Spleen (tissue), 13 donors: ENCODE measurements at places on chromosomes 13 and 19.

DNA sequence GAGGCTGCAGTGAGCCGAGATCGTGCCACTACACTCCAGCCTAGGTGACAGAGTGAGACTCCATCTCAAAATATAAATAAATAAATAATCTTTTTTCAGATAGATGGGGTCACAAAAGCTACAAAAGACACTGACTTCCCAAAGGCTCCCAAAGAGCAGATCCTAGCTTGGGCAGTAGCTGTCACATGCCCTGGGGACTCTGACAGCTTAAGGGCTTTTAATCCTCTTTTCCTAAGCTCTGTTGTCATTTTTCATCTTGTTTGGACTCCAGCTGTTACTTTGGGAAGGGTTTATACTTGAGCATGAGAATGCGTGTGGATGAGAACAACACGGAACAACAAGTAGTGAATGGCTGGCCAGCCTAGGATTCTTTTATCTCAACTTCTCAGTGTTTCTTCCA is 231.7 kb downstream of the MZT1 start:
- DNase-seq: no peak

DNA sequence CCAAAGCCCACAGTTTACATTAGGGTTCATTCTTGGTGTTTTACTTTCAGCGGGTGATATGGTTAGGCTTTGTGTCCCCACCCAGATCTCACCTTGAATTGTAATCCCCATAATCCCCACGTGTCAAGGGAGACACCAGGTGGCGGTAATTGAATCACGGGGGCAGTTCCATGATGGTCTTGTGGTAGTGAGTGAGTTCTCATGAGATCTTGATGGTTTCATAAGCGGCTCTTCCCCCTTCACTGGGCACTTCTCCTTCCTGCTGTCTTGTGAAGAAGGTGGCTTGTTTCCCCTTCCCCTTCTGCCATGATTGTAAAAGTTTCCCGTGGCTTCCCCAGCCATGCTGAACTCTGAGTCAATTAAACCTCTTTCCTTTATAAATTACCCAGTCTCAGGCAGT is 12.0 kb downstream of the FPR2 start:
- no peak for DNase-seq

DNA sequence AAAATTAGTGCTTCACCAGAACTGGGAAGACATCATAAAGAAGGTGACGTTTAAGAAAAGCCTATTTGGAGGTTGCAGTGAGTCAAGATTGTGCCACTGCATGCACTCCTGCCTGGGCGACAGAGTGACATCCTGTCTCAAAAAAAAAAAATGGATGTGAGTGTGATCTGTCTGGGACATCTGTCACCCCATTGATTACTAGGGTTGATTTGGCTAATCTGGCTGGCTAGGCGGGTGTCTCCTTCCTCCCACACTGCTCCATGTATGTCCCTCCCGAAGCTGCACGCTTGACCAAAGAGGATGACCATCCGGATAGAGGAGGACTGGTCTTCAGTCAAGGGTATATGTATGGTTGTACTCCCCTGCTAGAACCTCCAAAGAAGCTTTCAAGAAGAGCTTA is 2.6 kb downstream of the GTF2F2 start:
- DNase-seq: no peak

- no peak for DNase-seq
Observed at GRCh38 chr13:76527041-76527440, 359.2 kb downstream of the KCTD12 start.
